ENCODE measurements at places on chromosomes 1 and 21.

GRCh38 chr21:42209801-42210479 is 9.0 kb upstream of the ABCG1 start:
- DNase-seq, result no peak

DNA sequence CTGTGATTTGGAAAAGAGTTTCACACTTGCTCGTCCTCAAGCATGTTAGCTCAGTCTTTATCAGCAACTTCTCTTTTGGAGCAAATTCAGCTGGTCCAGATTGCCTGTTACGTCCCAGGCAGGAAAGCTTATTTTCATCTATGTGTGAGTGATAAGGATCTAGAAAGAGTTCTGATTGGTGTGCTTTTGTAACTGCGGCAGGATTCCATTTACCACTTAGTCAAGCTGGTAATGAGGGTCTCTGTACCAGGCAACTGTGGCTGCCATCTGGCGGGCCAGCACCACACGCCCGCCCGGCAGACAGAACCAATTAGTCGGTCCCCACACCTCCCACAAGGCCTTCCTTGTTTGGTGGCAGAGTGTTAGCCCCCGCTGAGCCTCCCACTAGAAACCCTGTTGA is 21.0 kb downstream of the C1orf87 start:
- DNase-seq, result no peak

DNA sequence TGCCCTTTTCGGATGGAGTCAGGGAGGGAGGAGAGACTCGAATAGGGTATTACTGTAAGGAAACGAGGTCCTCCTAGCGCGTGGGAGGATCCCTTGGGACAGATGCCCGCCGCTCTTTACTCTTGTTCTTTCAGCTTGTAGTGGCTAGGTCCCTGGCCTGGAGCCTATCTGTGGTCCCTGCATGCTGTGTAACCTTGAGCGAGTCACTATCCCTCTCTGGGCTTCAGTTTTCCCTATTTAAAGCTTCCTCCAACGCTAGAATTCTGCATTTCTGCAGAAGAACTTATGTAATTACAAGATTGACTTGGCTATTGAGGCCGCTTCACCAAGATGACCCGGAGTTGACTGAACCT is 744 bp downstream of the MIER1 start:
- no peak for DNase-seq

GRCh38 chr1:212967801-212968200 is 17.5 kb downstream of the VASH2 start:
- no peak for DNase-seq

GRCh38 chr1:118934706-118935105 is 53.4 kb downstream of the TBX15 start:
- DNase-seq, result no peak

GRCh38 chr1:177023249-177023648 is 141.3 kb downstream of the ASTN1 start:
- no peak for DNase-seq

GRCh38 chr1:21848524-21849174 is 36.6 kb downstream of the LDLRAD2 start:
- no peak for DNase-seq

GRCh38 chr1:80462006-80462405 is 1338.7 kb upstream of the ADGRL2 start:
- DNase-seq, result no peak

- DNase-seq, result no peak
Measured at GRCh38 chr1:182359645-182360044, 31.9 kb downstream of the GLUL start.

GRCh38 chr1:983798-984475 is 2.0 kb upstream of the PERM1 start:
- DNase-seq, result no peak

DNA sequence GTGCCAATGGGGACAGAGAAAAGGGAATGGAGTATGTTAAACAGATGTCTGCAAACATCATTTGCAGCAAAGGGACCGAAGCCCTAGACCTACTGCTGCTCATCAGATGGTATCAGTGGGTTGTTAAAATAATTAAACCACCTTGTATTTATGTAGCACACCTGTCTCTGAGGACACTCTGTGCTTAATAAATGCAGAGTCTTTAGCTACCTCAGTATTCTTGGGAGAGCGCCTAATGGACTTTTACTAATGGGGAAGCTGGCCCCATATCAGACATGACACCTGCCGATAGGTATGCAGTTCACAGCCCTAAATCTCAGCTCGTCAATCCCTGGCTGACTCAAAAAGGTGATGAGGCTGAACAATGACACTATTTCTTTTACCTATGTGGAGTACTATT is 54.4 kb downstream of the SYT6 start:
- DNase-seq, result no peak

All from caudate nucleus (tissue), 63 donors.